Lung (tissue), 17 donors: ENCODE measurements at places on chromosomes 2 and 18. TPM values are rescaled to one million over a fixed set of nuclear protein-coding genes. Genes with fewer than 3 reads are reported as not detected.

GRCh38 chr18:74064510-74064909, 83.1 kb downstream of the FBXO15 start:
- DNase-seq: peak; percentile 15

Gene MARCHF4
- 0.34 TPM for total RNA-seq

DNA sequence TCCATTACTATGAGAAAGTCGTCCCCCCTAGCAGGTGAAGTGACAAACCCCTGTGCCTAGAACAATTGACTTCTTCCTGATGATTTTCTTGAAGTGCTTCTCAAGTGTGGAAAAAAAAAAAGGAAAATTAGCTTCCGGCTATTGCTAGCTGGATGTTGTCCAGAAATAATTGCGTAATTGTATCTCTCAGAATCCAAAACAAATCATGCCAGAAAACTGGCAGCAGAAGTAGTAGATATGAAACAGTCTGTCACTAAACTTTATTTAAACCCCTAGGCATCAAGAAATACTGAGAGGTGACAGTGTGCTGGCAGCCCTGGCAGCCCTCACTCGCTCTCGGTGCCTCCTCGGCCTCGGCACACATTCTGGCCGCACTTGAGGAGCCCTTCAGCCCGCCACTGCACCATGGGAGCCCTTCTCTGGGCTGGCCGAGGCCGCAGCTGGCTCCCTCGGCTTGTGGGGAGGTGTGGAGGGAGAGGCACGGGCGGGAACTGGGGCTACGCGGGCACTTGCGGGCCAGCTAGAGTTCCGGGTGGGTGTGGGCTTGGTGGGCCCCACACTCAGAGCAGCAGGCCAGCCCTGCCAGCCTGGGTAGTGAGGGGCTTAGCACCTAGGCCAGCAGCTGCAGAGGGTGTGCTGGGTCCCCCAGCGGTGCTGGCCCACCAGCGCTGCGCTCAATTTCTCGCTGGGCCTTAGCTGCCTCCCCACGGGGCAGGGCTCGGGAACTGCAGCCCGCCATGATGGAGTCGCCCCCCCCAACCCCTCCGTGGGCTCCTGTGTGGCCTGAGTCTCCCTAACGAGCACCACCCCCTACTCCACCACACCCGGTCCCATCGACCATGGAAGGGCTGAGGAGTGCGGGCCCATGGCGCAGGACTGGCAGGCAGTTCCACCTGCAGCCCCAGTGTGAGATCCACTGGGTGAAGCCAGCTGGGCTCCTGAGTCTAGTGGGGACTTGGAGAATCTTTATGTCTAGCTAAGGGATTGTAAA, 80.5 kb upstream of the ABCA12 start:
- DNase-seq: no peak

DNA sequence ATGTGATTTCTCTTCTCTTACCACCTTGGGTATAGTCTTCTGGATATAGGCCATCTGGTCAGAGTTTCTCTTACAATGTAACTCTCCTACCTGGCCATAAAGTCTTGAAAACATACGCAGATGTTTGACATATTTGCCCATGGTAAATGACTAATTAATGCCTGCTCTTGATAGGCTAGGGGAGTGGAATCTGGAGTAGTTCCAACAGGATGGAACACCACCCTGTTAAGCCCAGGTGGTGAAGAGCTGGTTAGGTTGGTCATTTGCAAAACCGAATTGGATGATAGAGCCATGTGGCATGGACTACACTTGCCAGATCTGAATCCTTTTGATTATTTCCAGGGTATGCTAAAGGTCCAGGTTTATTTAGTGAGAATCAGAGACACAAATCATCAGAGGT, 36.5 kb downstream of the HADHB start:
- DNase-seq: no peak

DNA sequence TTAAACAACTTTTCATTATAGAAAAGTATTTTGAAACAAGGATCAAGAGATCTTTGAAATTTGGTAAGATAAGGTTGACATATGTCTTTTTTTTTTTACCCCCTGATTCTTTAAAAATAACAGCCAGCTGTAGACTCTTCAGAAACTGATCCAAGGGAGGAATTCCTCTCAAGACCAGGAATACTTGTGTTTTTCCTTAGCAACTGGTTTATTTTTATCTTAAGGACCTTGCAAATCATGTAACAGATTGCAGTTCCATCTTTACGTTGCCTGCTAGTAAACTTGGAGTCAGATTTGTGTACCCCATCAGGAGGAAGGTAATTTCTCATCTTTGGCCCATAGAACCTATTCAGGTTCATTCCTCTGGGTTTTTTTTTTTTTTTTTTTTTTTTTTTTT, 71.6 kb downstream of the BOLA3 start:
- DNase-seq: no peak

DNA sequence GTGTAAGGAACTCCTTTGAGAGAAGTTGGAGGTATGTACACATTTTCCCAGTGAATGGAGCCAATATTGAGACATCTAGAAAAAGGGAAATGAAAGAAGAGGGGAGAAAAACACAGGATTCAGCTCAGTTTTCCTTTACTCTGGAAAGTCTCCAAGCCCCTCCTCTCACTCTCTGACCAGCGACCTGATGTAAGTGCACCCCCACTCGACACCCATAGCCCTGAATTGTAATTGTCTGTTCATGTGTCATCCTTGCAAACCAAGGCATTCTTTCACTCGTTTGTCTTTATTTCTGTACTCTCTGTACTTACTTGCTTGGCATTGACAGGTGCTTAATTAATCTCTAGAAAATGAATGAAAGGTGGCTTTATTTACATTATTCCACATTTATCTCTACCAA, 55.7 kb upstream of the CTAGE1 start:
- no peak for DNase-seq

Gene CDKL4
- 6.5 TPM for total RNA-seq

Gene TMEFF2
- total RNA-seq: 0.43 TPM

Gene RRM2
- 15.6 TPM for total RNA-seq

- DNase-seq: peak; percentile 84
Measured at GRCh38 chr18:75167759-75168618, 41.0 kb downstream of the PTGR3 start.

Gene SERPINB7
- 0.12 TPM for total RNA-seq

Gene CRYBA2
- not detected for total RNA-seq

GRCh38 chr2:134268265-134268664, 14.4 kb downstream of the MGAT5 start:
- no peak for DNase-seq

- DNase-seq: no peak
Measured at GRCh38 chr2:142423603-142424002, 292.8 kb upstream of the LRP1B start.

DNA sequence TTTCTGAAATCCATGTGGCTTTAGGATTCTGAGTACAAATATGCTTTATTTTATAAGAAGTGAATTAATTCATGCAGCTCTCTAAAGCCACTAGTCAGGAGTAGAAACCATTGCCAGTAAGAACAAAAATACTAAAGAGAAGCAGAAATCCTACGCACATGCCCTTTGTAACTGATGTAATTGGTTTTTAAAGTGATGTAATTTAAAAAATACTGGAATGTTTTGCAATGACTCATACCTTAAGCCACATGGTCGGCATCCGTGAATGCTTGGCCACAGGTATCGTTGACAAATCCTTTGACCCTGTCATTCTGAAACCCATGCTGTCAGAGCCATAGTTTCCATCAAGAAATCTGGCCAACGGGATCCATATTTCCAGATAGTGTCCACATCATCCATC, 213.3 kb downstream of the ACKR3 start:
- DNase-seq: no peak

Gene CLASP1
- 128 TPM for total RNA-seq

Gene ABHD1
- 0.11 TPM for total RNA-seq
